ENCODE measurements at places on chromosomes 11 and 22.

DNA sequence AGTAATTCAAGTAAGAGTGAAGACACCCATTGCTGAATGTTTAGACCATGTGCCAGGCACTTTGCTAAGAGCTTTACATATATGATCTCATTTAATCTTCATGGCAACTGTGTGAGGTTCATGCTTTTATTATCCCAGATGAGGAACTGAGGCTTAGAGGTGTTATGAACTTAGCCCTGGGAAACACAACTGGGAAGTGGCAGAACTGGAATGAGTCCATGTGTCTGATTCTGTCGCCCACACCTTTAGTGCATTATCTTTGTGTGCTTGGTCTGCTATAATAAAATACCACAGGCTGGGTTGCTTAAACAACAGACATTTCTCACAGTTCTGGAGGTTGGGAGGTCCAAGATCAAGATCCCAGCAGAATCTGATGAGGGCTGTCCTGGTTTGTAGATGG, 108.7 kb upstream of the PLET1 start:
- DNase-seq: no peak
- H3K4me3 ChIP-seq: no peak overlapping the region
- no peaks in the 10 kb centered on the region for H3K36me3 ChIP-seq
- H3K4me1 ChIP-seq: no peaks in the 10 kb centered on the region

GRCh38 chr11:75553889-75554257, 8.2 kb upstream of the SERPINH1 start:
- H3K4me3 ChIP-seq: no peak overlapping the region
- H3K4me1 ChIP-seq: no peaks in the 10 kb centered on the region
- H3K27me3 ChIP-seq: no peaks in the 10 kb centered on the region
- no peaks in the 10 kb centered on the region for H3K36me3 ChIP-seq
- no peak for DNase-seq

GRCh38 chr11:101180481-101180880, 50.9 kb upstream of the PGR start:
- H3K27ac ChIP-seq: no peak overlapping the region
- H3K36me3 ChIP-seq: no peaks in the 10 kb centered on the region
- H3K27me3 ChIP-seq: no peaks in the 10 kb centered on the region
- H3K4me3 ChIP-seq: no peak overlapping the region
- no peak for DNase-seq

DNA sequence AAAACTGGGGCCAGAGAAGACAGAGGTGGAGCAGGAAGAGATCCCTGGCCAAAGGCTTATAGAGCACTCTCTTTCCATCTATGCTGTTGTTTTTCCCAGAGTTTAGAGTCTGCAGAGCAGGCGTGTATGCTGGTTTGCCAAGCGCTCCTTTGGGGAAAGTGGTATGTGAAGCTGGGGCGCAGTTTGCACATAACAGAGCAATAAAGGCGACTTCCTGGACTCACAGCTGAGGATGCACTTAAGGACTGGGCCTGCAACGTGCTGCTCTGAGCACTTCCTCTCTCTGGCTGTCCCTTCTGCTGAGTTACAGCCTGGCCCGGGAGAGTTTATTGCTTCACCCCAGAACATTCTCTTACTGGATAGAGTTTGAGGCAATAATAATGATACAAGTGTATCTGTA, 41.7 kb downstream of the THAP12 start:
- no peak overlapping the region for H3K27ac ChIP-seq
- no peaks in the 10 kb centered on the region for H3K36me3 ChIP-seq
- no peaks in the 10 kb centered on the region for H3K27me3 ChIP-seq

DNA sequence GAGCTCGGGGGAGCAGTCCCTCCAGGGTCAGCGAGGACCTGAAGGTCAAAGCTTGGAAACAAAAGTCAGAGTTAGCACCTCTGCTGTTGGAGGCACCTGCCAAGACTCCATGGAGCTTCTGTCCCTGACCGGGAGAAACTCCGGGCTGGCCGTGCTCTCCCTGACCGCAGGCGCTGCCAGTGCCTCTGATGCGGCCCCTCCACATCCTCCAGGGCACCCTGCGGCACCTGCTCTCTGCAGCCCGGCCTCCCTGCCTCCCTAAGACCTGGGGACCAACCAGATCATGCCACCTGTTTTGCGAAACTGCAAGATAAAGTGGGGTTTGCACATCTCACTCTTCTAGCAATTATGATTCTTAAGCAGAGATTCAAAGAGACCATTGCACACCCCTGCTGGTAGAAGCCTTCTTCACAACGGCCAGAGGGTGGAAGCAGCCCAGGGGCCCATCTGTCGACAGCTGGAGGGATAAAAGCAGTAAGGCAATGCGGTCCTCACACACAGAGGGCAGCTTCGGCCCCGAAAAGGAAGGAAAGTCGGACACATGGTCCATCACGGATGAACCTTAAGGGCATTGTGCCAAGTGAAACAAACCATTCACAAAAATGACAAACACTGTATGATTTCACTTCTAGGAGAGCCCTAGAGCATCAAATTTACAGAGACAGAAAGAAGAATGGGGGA, 477.1 kb downstream of the BRD1 start:
- DNase-seq: no peak
- H3K4me1 ChIP-seq: no peaks in the 10 kb centered on the region
- peaks cover 4% of the 10 kb centered on the region for H3K27me3 ChIP-seq
- H3K36me3 ChIP-seq: no peaks in the 10 kb centered on the region

DNA sequence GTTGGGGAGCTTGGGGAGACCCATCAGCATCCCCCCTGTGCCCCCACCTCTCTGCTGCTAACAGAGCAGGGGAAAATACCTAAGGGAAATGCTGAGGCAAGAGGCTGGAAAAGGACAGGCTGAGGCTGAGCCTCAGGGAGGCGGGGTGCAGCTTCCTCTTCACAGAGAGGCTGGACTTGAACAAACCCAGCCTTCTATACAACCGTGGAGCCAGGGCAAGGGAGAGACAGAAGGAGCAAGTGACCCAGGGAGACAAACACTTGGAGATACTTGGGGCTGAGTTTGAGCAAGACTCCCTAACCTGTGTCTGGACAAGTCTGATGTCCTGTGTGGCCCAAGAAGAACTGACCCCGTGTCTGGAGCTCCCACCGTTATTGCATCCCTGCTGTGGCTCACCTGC, at the start of gene SLCO2B1:
Gene SLCO2B1, plus strand, starts transcription at position 229 of the 400 bp plus-strand sequence. CDS start 275 bp downstream, outside the sequence.
- no peaks in the 10 kb centered on the region for H3K4me1 ChIP-seq
- DNase-seq: no peak
- no peaks in the 10 kb centered on the region for H3K36me3 ChIP-seq
- no peak within 1 kb of the TSS for H3K27ac ChIP-seq
- no peak within 1 kb of the TSS for H3K4me3 ChIP-seq

GRCh38 chr11:102295045-102295444, 22.2 kb upstream of the BIRC3 start:
- DNase-seq: no peak
- H3K27me3 ChIP-seq: no peaks in the 10 kb centered on the region
- H3K27ac ChIP-seq: no peak overlapping the region
- H3K4me1 ChIP-seq: peaks cover 14% of the 10 kb centered on the region
- no peaks in the 10 kb centered on the region for H3K36me3 ChIP-seq

DNA sequence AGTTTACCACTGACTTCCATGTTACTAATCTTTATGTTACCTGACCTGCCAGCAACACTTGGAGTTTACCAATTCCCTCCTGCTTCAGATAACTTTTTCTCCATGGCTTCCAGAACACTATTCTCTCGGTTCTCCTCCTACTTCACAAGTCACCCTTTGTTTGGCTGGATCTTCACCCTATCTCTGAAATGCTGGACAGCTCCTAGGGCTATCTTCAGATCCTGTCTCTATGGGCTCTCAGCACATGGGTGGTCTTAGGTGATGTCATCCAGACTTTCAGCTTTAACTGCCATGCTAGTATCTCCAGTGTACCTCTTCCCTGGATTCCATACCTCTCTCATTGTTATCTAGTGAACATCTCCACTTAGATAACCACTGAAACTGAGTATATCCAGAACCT, 12.2 kb upstream of the VWCE start:
- no peaks in the 10 kb centered on the region for H3K27me3 ChIP-seq
- no peak overlapping the region for H3K4me3 ChIP-seq
- H3K27ac ChIP-seq: no peak overlapping the region
- DNase-seq: no peak
- peaks cover 88% of the 10 kb centered on the region for H3K36me3 ChIP-seq
